GM23338 (cell line): ENCODE measurements at places on chromosomes 11 and 22. TPM values are rescaled to one million over a fixed set of nuclear protein-coding genes. Genes with fewer than 3 reads are reported as not detected.

DNA sequence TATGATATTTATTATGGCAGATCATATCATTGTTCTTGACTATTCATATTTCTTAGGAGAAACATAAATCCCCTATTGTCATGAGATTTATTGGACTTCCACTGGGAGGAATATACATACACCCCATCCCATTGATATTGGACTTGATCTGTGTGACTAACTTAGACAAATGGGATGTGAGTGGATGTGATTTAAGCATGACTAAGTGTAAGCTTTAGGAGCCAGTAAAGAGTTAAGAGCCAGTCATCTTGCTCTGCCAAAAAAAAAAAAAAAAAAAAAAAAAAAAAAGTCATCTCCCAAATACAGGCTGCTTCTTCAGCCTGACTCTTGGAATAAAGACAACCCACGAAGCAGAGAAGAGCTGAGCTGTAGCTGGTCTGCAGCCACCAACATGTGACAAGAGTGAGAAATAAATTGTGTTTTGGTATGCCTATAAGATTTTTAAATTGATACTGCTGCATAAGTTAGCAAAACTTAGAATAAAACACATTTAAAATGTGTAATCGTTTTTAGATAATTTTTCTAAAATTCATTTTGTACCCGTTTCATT, 595.0 kb upstream of the LRRC4C start:
- no peak for DNase-seq

GRCh38 chr22:23519442-23520157, 60.5 kb downstream of the IGLL1 start:
- no peak for DNase-seq

GRCh38 chr22:26998129-26998528, 340.7 kb downstream of the MIAT start:
- DNase-seq, result no peak

Gene CCDC134
- total RNA-seq, result 21.0 and 24.5 TPM in 2 replicates

- DNase-seq, result no peak
These were observed 22.0 kb downstream of the CELSR1 start for GRCh38 chr22:46515208-46516111.

Gene SLC22A25
- not detected in 2 replicates for total RNA-seq

DNA sequence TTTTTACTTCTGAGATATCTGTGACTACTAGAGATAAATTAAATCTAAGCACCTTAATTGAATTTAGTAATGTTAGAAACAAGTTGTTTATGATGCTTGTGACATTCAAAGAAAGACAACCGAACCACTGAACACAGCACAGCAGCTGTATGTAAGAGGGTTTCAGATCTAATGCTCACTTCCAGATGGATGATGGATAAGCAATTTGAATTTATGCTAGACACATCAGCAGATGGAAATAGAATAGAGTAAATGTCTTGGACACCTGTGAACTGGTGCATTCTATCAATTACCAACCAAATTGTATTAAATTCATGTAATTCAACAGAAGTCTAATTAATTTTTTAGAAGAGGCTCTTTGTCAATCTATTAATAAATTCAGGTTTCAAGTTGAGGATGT, 306.3 kb downstream of the CNTN5 start:
- DNase-seq, result no peak

DNA sequence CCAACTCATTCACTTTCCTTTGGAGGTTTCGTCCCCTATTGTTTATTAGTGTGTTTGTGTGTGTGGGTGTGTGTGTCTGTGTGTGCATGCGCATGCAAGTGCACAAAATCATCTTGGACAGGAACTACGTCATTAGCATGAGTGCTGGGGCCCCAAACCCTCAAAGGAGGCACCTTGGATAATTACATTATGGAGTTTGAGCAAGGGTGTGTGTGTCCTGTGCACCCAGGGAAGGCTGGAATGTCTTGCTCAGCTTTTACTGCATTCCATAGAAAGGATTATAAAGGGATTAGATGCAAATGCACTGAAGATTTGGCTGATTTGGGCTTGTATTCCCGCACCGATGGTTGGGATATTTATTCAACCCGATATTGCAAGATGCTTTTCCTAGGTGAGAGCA, 203.4 kb upstream of the NAV2 start:
- DNase-seq, result no peak

DNA sequence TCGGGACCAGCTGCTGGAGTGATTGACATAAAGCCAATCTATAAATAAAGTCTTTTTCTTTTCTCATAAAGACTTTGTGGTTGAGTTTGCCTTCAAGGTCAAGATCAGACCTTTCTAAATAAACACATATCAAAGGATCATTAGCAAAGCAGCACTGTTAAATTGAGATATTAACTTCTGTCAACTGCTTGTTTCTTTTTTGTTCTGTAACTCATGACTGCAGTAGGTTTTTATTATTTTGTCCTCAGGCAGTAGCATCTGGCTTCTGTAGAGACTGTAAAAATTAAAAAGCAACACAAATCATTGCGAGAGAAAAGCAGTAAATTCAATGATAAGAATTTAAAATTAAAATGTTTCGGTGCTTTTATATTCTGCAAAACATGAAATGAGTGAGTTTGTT, 77.7 kb upstream of the NNMT start:
- DNase-seq, result no peak

Gene APOA4
- total RNA-seq, result not detected in 2 replicates

- no peak for DNase-seq
These were observed 77.4 kb downstream of the NAV2 start for GRCh38 chr11:19789835-19790710.

- no peak for DNase-seq
These were observed 16.1 kb downstream of the MGAT3 start for GRCh38 chr22:39472570-39473556.

Gene BIRC3
- 0.03 TPM in 1 of 2 replicates, not detected in the other for total RNA-seq

- DNase-seq, result no peak
These were observed 32.4 kb downstream of the ZC3H12C start for GRCh38 chr11:110125632-110126031.

Gene OR5B21
- not detected in 2 replicates for total RNA-seq

GRCh38 chr11:130771708-130772107, 144.6 kb downstream of the SNX19 start:
- no peak for DNase-seq

DNA sequence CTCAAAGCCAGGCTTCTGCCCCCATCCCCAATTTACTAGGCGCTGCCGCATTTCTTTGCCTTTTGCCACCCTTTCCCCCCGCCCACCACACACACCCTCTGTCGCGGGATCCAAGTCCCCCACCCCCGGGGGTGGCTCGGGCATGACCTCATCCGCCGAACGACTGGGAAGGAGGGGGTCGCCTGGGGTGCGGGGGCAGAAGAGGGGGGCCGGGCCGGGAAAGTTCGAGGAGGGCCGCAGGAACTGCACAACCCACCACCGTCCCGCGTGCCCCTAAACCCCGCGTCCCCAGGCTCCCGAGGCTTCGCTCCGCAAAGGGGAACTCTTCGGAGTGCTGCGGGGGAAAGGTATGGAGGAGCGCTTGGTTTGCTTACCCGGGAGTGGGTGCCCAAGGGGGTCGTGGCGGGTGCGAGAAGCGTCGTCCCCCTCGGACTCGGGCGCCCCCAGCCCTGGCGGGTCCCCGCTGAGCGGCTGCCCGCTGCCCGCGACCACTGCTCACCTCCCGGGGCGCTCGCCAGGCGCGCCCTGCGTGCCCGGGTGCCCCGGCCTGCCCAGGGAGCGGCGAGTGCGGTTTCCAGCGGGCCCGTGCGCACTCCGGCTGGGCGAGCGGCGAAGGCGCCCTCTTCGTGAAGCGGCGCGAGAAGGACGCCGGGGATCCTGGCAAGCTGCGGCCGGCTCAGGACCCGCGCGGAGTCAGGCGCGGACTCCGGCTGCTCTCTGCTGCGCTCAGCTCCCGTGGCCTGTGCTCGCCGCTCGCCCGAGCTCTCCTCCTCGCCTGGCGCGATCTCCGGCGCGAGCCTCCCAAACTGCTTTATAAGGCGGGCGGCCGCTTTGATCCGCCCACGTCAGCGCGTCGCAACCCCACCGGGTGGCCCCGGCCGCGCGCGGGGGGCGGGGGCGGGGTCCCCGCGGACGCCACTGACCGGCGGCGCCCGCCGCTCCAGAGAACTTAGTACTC, 4.0 kb upstream of the WNT11 start:
- peak; percentile 54 for DNase-seq

GRCh38 chr11:3139481-3140290, 25.4 kb downstream of the OSBPL5 start:
- no peak for DNase-seq

GRCh38 chr11:91160661-91161060, 937.8 kb upstream of the CHORDC1 start:
- no peak for DNase-seq

GRCh38 chr11:108733479-108734116, 68.7 kb downstream of the DDX10 start:
- peak; percentile 11 for DNase-seq

DNA sequence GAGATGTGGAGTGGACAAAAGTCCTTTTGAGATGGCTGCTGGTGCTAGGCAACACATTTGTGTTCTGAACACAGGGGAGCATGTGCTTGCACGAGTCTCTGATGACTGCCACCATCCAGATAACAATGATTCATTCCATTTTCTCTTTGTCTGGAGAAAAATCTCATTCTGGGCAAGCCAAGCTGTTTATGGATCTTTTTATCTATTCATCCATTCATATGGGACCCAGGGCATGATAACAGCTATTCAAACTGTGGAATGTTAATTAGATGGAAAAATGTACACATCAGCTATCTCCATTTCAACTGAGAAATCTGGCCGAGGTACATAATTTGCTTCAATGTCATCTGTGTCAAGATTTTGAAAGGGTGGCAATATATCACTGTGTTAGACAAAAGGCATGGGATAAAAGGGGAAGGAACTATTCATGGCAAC, 117.5 kb upstream of the ZBED5 start:
- DNase-seq, result no peak

DNA sequence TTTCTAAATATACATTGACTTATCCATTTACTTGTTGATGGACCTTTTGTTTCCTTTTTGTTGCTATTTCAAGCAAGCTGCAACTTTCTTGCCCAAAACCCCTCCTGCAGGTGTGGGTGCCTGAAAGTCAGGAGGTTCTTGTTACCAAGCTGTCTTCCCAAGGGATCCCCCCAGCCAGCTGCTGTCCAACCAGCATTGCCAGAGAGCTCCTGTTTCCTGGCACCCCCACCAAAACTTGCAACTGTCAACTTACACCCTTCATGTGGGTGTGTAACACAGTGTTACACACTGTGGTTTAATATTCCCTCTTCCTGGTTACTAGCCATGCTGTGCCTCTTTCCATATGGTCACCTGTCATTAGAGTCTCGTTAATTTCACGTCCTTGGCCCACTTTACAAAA, 1.6 kb upstream of the KRTAP5-1 start:
- no peak for DNase-seq

Gene C22orf31
- total RNA-seq, result not detected in 2 replicates

Gene C11orf91
- total RNA-seq, result not detected in 2 replicates

DNA sequence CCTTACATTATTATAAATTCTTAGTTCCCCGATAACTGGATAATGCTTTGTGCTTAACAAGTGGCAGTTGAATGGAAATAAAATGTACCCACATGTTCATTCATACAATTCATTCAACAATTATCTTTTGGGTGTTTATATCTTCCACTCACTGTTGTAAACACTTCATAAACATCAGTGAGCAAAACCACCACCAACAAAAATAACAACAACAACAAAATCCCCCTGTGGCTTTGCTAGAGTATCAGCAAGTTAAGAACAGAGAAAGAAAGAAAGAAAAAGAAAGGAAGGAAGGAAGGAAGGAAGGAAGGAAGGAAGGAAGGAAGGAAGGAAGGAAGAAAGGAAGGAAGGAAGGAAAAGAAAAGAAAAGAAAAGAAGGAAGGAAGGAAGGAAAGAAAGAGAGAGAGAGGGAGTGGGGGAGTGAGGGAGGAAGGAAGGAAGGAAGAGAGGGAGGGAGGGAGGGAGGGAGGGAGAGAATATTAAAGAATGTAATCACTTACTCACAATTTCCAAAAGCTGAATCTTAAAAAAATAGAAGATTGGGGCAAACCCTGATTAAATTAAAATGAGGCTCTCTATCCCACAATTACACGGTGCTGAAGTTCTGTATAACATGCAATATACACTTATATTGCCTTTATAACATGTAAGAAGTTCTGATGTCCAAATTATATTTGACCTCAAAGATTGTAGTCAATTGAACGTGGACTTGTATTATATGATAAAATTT, 2238.8 kb downstream of the LRRC4C start:
- no peak for DNase-seq

DNA sequence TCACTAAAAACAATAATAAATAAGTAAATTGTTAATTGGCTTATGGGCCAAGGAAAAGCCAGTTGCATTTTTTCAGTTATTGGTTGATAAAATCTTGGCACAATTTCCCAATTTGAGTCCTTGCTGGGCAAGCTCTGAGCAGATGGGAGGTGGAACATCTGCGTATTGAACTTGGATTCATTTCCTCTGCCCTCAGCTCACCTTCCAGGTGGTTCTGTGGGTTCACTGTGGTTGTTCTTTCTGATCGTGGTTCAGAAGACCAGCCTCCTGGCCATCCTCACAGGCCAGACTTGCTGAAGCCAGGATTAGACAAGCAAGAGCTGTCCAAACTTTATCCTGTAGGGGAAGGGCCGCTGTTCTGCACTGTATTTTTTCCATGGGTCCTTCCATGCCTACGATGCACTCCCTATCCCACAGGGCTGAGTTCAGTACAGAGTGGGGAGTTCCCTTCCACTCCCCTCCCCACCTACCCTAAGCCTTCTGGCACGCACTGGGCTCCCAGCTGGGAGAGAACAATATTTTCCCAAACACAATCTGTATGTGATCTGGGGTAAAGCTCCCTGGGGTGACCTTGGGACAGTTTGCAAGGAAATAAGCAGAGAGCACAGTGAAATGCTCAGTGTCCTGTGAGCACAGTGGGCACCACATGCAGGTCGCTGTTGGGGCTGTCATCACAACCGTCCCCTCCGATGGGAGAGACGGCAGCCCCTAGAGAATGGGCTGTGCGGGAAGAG, 43.5 kb upstream of the TP53I11 start:
- DNase-seq, result no peak

Gene KCNQ1OT1
- 2.8 and 4.2 TPM in 2 replicates for total RNA-seq

Gene ETS1
- total RNA-seq, result 49.0 and 52.6 TPM in 2 replicates

Gene RFPL1
- total RNA-seq, result not detected in 2 replicates

Gene RTN4RL2
- 15.9 and 16.1 TPM in 2 replicates for total RNA-seq

- no peak for DNase-seq
These were observed 1046.6 kb downstream of the FAM181B start for GRCh38 chr11:81687057-81687456.

Gene APOL3
- not detected in 2 replicates for total RNA-seq

GRCh38 chr11:1565173-1565903, 6.7 kb downstream of the DUSP8 start:
- no peak for DNase-seq

GRCh38 chr11:79078999-79079398, 361.8 kb downstream of the TENM4 start:
- no peak for DNase-seq

Gene RAB38
- 14.2 and 22.4 TPM in 2 replicates for total RNA-seq
